Muscle of arm (tissue), 14 donors: ENCODE measurements at places on chromosomes 2 and 18. TPM values are rescaled to one million over a fixed set of nuclear protein-coding genes. Genes with fewer than 3 reads are reported as not detected.

Gene C18orf63
- not detected for polyA plus RNA-seq

Gene GREB1
- polyA plus RNA-seq = 13.6 TPM

Gene SLC39A6
- polyA plus RNA-seq = 33.3 TPM

GRCh38 chr2:127589358-127589757 is 53.9 kb downstream of the MYO7B start:
- DNase-seq = no peak

DNA sequence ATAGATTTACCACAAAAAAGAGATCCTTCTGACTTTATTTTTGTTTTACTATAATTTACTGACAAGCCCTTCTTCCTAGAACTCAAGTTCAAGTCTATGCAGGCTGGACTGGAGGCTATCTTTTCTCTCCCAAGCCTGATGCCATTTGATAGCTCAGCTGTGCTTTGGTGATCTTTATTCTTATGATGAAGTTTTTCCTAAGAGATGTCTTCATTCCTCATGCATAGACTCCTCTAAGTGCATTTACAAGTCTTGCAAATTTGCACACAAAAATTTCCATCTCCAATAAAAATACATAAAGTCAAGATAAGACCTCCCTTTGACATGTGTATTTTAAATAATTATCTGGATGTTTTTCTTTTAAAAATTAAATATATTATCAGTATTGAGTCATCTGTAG is 167.4 kb upstream of the ETAA1 start:
- no peak for DNase-seq

DNA sequence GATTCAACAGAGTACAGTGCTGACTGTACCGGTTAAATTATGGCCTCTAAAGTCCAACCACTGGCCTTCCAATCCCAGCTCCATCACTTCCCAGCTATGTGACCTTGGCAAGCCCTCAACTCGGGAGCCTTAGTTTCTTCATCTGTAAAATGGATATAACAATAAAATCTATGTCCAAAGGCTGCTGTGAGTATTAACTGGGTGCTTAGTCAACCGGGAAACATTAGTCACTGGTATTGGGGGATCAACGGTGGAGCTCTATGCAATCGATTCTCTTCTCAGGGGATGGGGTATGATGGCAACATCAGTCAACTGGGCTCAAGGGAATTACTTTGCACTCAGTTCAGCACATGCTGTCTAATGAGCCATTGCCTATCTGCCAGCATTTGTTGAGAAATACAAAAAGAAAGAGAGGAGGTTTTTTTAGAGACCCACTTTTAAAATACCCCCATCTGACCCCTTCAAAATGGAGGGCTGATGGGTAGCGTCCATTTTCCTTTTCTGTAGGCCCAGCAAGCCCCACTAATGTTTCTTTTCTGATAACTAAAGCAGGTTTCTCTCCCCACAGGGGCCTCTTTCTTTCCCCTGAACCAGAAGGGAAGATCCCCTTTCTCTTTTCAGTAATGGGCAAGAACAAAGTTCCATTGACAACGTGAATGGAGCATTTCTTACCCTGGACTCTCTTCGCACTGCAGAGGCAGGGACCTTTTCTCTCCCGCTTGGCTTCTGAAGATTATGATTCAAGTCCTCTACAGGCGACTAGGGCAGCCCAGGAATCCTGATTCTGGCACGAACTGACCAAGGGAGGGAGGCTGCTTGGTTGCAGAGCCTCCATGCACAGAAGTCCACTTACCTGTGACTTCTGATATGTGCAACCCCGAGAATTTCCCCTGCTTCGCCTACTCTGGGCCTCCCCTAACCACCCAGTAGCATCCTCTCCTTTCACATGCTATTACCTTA is 8.7 kb upstream of the AGFG1 start:
- no peak for DNase-seq

GRCh38 chr18:77254711-77255405 is 5.2 kb downstream of the GALR1 start:
- DNase-seq = no peak

- no peak for DNase-seq
Measured at GRCh38 chr2:105904938-105905337, 160.2 kb downstream of the NCK2 start.
